ENCODE measurements at places on chromosomes 16 and 17.

DNA sequence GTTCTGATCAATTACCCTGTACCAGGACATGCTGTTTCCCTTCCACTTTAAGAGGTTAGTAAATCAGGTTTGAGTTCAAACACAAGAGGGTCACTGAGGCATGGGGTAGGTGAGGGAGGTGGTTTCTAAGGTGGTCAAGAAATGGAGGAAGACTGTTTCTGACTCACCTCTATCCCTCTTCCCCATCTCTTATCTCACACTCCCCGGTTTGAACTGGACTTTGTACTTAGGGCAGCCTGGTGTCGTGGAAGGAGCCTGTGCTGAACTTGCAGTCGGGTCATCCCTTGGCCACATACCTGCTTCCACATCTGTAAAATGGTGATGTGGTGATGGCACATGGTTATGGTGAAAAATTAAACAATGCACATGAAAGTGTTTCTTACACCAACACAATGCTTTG lies 17.2 kb upstream of the TMEM98 start:
- peaks cover 16% of the 10 kb centered on the region for H3K27me3 ChIP-seq
- H3K4me3 ChIP-seq = no peak overlapping the region
- DNase-seq = no peak
- H3K36me3 ChIP-seq = no peaks in the 10 kb centered on the region
- H3K27ac ChIP-seq = no peak overlapping the region

DNA sequence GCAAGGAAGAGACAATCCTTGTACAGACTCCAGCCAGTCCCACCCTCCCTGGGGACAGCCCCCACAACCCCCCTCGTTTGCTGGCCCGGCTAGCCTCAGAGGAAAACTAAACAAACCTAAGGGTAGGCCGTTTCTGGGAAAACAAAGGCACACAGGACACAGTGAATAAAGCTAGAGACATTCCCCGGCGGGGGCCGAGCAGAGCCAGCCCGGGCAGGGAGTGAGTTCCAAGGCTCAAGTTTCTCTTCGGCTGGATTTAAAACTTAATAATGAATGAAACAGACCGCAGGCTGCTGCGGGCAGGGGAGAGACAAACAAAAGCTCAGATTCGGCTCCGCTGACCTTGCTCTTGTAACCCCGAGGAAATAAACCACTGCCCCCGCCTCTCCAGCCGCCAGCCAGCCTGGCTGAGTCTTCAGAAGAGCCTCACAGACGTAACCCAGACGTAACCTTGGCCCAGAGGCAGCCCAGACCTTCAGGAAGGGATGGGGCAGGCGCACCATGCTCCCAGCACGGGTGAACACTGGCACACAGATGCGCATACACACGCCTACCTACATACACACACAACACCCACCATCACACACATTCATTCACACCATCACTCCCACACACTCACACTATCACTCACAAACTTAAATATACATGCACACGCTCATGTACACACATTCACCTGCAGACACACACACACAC lies 216.0 kb downstream of the ZNF423 start:
- peaks cover 4% of the 10 kb centered on the region for H3K27me3 ChIP-seq
- no peak overlapping the region for H3K4me3 ChIP-seq
- no peaks in the 10 kb centered on the region for H3K4me1 ChIP-seq
- no peak overlapping the region for H3K27ac ChIP-seq
- no peaks in the 10 kb centered on the region for H3K36me3 ChIP-seq

DNA sequence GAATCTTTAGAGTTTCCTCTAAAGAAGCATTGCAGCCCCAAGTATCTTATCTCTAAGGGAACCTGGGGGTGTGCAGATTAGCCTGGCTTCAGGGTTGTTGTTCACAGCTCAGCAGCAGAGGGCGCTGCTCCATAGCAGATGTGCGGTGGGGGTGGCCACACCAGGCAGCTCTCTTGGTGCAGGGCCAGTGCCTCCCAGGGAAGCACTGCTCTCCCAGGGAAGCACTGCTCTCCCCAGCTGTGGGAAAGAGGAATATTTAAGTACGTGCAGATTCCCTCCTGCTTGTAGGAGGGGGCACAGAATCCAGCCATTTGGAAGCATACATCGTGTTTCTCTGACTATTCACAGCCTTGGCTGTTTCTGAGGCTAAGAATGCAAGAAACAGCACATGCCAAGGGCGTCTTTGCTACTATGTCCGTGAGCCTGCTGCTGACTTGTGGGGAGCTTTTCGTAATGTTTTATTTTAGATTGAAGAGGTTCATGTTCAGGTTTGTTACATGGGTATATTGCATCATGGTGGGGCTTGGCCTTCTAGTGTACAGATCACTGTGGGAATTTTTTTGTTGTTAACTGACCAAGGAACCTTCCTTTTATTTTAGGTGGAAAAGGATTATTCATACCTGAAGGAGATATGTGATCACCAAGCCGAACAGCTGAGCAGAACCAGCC lies 217.8 kb downstream of the SPECC1 start:
- no peaks in the 10 kb centered on the region for H3K27me3 ChIP-seq
- peaks cover 18% of the 10 kb centered on the region for H3K4me1 ChIP-seq
- H3K27ac ChIP-seq = no peak overlapping the region
- H3K36me3 ChIP-seq = no peaks in the 10 kb centered on the region

DNA sequence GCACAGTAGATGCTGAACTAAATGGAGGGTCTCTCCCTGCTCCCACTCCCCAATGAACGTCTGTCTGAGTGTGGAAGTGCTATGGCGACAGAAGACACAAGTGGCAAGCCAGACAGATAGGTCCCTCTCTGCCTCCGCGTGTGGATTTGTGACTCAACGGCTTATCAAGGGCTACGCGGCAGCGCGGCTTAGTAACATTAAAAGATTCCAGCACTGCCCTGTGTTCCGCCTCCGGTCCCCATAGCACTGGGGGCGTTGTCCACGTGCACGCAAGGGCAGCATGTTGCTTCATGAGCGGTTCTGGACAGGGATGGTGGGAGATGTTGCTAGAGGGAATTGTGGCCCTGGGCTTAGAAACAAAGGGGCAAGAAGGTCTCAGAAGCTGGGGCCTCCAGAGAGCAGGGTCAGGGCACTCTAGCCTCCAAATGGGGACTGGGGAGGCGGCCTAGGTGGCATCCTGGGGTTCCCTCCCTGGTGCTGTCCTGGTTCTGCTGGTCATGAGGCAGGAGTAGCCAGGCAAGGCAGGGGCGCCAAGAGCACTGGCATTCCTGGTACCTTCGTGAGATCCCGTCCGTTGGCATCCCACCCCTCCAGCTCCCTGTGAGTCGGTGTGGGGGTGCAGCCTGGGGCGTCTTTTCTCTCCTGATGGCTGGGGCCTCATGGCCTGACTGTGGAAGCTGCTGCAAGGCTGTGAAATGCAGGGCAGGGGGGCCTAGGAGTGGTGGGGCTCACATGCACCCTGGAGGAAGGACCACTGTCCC lies 9.1 kb downstream of the CRHR1 start:
- no peak overlapping the region for H3K27ac ChIP-seq
- no peak for DNase-seq
- peaks cover 55% of the 10 kb centered on the region for H3K27me3 ChIP-seq
- no peaks in the 10 kb centered on the region for H3K36me3 ChIP-seq
- no peaks in the 10 kb centered on the region for H3K4me1 ChIP-seq

DNA sequence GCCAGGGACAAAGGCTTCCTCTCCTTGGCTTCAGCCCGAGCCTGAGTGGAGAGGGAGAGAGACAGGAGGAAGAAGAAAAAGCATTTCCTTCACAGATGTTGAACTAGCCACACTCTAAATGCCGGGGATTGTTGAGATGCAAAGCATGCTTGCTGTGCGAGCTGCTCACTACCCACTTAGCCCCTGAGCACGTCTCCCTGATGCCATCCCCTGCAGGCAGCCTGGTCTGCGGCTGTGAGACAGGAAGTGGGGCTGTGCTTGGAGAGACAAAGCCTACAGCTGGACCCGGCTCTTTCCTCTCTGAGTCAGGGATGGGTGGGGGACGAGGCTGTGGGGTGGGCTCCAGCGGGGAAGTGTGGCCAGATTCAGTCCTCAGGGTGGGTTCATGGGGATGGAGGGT lies 13.7 kb downstream of the WNT9B start:
- no peak for DNase-seq
- H3K27me3 ChIP-seq = peaks cover 36% of the 10 kb centered on the region
- no peak overlapping the region for H3K27ac ChIP-seq
- H3K4me1 ChIP-seq = no peaks in the 10 kb centered on the region

GRCh38 chr17:56317351-56318208 lies 164.3 kb downstream of the ANKFN1 start:
- peaks cover 13% of the 10 kb centered on the region for H3K27me3 ChIP-seq
- no peaks in the 10 kb centered on the region for H3K36me3 ChIP-seq
- H3K4me1 ChIP-seq = peaks cover 4% of the 10 kb centered on the region
- no peak overlapping the region for H3K4me3 ChIP-seq
- DNase-seq = no peak
- H3K27ac ChIP-seq = no peak overlapping the region

- H3K4me1 ChIP-seq = peaks cover 24% of the 10 kb centered on the region
- peaks cover 69% of the 10 kb centered on the region for H3K36me3 ChIP-seq
- no peak for DNase-seq
- no peak overlapping the region for H3K4me3 ChIP-seq
- H3K27me3 ChIP-seq = no peaks in the 10 kb centered on the region
Measured at GRCh38 chr17:705863-706262, 8.8 kb downstream of the VPS53 start.

DNA sequence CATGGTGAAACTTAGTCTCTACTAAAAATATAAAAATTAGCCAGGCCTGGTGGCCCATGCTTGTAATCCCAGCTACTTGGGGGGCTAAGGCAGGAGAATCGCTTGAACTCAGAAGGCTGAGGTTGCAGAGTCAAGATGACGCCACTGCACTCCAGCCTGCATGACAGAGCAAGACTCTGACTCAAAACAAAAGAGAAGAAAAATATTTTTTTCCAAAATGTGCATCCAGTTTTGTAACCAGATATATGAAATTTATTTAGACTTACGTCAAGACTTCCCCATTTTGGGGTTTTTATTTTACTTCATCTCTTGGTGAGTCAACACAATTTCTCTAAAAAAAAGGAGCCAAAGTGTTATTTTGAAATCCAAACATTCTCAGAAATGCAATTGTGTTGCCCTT lies 5.5 kb upstream of the TM4SF5 start:
- DNase-seq = no peak
- no peaks in the 10 kb centered on the region for H3K4me1 ChIP-seq
- no peaks in the 10 kb centered on the region for H3K27me3 ChIP-seq
- no peaks in the 10 kb centered on the region for H3K36me3 ChIP-seq
- H3K27ac ChIP-seq = no peak overlapping the region

DNA sequence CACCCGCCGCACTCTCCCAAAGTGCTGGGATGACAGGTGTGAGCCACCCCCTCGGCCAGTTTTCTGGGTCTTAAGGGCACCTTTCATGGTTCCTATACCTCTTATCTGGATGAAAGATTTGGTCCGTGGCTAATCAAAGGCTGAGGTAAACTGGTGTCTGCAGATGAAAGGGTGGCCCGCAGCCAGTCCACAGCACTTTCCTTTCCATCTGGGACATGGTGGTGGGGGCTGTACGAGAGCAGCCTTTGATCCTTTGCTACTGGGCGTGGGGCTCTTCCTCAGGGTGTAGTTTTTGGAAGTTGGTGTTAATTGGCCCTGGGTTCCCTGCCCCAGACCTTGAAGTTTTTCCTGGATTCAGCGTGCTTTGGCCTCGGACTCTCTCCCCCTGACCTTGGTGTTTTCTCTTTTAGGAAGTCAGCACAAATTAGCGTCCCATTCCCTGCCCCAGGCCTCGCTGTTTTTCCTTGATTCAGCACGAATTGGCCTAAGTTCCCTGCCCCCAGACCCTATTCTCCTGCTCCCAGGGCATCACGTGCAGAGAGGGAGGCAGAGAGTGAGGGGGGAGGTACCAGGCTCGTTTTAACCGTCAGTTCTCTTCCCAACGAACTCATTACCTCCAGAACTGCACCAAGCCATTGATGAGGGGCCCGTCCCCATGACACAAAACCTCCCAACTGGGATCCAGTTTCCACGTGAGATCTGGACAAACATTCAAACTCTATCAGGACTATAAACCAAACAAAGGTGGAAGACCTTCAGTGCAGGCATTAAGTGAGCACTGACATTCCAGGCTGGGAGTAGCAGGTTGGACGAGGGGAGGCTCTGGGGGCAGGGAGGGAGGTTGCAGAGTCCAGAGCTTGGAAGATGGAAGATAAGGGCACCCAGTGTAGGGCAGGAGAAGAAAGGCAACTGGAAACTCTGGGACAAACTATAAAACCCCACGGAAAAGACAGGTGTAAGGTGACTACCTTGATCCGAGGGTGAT lies 11.6 kb downstream of the DPEP1 start:
- H3K27ac ChIP-seq = no peak overlapping the region
- H3K4me1 ChIP-seq = no peaks in the 10 kb centered on the region
- no peak for DNase-seq

DNA sequence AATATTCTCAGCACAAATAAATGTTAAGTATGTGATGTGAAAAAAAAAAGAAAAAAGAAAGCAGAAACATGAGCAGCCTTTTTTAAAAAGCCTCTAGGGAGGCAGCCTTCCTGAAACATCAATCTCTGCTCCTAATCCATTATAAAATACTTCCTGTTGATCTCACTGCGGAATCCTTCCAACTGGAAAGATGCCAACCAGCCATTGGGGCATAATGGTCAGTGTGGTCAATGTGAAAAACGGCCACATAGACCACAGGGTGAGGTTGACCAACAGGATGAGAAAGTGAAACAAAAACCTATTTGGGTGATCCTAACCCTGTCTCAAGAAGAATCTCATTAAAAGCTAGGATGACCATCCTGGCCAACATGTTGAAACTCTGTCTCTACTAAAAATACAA lies 26.1 kb upstream of the ABCA8 start:
- no peak overlapping the region for H3K4me3 ChIP-seq
- no peak for DNase-seq

- H3K27ac ChIP-seq = no peak overlapping the region
- no peaks in the 10 kb centered on the region for H3K27me3 ChIP-seq
- H3K4me3 ChIP-seq = no peak overlapping the region
- H3K36me3 ChIP-seq = no peaks in the 10 kb centered on the region
- H3K4me1 ChIP-seq = no peaks in the 10 kb centered on the region
Measured at GRCh38 chr16:7231762-7232161, 100.9 kb upstream of the RBFOX1 start.

GRCh38 chr16:82955741-82956348 lies 329.1 kb downstream of the CDH13 start:
- H3K27me3 ChIP-seq = no peaks in the 10 kb centered on the region
- no peaks in the 10 kb centered on the region for H3K4me1 ChIP-seq
- no peak for DNase-seq
- no peak overlapping the region for H3K4me3 ChIP-seq

DNA sequence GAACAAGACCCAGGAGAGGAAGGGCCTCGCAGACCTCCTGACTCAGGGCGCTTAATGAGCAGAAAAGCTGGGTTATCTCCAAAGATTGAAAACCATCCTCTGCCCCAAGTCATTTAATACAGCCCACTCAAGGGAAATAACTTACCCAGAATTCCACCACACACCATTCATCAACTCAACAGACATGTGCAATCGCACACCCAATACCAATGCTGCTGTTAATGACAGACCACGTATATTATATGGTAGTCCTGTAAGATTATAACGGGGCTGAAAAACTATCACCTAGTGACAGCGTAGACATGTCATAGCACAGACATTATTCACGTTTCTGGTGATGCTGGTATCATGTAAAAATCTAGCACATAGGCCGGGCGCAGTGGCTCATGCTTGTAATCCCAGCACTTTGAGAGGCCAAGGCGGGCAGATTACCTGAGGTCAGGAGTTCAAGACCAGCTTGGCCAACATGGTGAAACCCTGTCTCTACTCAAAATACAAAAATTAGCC lies 52.5 kb upstream of the HELZ start:
- H3K36me3 ChIP-seq = no peaks in the 10 kb centered on the region
- DNase-seq = no peak
- no peaks in the 10 kb centered on the region for H3K27me3 ChIP-seq
- H3K4me1 ChIP-seq = no peaks in the 10 kb centered on the region
- no peak overlapping the region for H3K27ac ChIP-seq
- no peak overlapping the region for H3K4me3 ChIP-seq

Measured in activated T-cell treated with anti-CD3 and anti-CD28 coated beads, Interleukin-2, amount 50 U/mL, for 24 hours (primary cell).